Natural killer cell (primary cell): ENCODE measurements at places on chromosomes 13 and 19. TPM values are rescaled to one million over a fixed set of nuclear protein-coding genes. Genes with fewer than 3 reads are reported as not detected.

CGB8 gene
- total RNA-seq, result not detected

ZNF20 gene
- total RNA-seq, result 4.2 TPM

TIMM29 gene
- 24.1 TPM for total RNA-seq

DCLK1 gene
- not detected for total RNA-seq

GRIK5 gene
- total RNA-seq, result not detected

TYROBP gene
- total RNA-seq, result 494 TPM

CDADC1 gene
- 32.0 TPM for total RNA-seq

CYP4F12 gene
- total RNA-seq, result not detected

NANOS3 gene
- total RNA-seq, result 6.3 TPM

- no peaks in the 10 kb centered on the region for H3K36me3 ChIP-seq
- no peaks in the 10 kb centered on the region for H3K27me3 ChIP-seq
- H3K27ac ChIP-seq, result no peak overlapping the region
- no peak overlapping the region for H3K4me3 ChIP-seq
- no peaks in the 10 kb centered on the region for H3K4me1 ChIP-seq
Measured at GRCh38 chr13:95050800-95051615, 250.2 kb downstream of the ABCC4 start.

- H3K4me1 ChIP-seq, result peaks cover 26% of the 10 kb centered on the region
- DNase-seq, result no peak
- H3K36me3 ChIP-seq, result no peaks in the 10 kb centered on the region
- no peak overlapping the region for H3K4me3 ChIP-seq
- no peak overlapping the region for H3K27ac ChIP-seq
Measured at GRCh38 chr13:71869274-71869673, 2.3 kb upstream of the DACH1 start.

DNA sequence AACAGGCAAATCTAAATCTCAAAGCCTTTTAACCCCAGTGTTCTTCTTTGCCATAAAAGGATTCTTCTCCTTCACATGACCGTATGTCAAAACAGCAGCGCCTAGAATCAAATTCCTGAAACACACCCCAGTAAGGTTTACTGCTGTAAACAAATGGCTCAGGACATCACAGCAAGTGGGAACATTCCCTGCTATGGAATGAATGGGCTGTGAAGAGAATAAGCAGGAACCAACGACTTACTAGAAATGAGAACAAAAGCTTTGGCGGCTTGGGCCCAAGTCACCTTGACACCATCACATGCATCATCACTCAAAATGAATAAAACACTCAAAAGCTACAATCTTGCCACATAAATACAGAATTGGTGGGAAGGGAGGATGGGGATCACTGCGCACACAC is 80.4 kb upstream of the SPATA13 start:
- no peaks in the 10 kb centered on the region for H3K4me1 ChIP-seq
- no peaks in the 10 kb centered on the region for H3K36me3 ChIP-seq
- H3K4me3 ChIP-seq, result no peak overlapping the region
- H3K27ac ChIP-seq, result no peak overlapping the region

- no peaks in the 10 kb centered on the region for H3K36me3 ChIP-seq
- no peak for DNase-seq
- H3K4me3 ChIP-seq, result no peak overlapping the region
- no peaks in the 10 kb centered on the region for H3K27me3 ChIP-seq
- no peak overlapping the region for H3K27ac ChIP-seq
Measured at GRCh38 chr13:101291206-101291605, 125.1 kb downstream of the NALCN start.

- no peaks in the 10 kb centered on the region for H3K4me1 ChIP-seq
- no peaks in the 10 kb centered on the region for H3K36me3 ChIP-seq
- H3K4me3 ChIP-seq, result no peak overlapping the region
- peaks cover 2% of the 10 kb centered on the region for H3K27me3 ChIP-seq
- H3K27ac ChIP-seq, result no peak overlapping the region
Measured at GRCh38 chr13:73351730-73352129, 292.9 kb downstream of the KLF5 start.

- H3K4me1 ChIP-seq, result peaks cover 4% of the 10 kb centered on the region
- H3K4me3 ChIP-seq, result no peak overlapping the region
- H3K36me3 ChIP-seq, result peaks cover 20% of the 10 kb centered on the region
- H3K27me3 ChIP-seq, result no peaks in the 10 kb centered on the region
- H3K27ac ChIP-seq, result no peak overlapping the region
- no peak for DNase-seq
Measured at GRCh38 chr13:27556109-27556508, 64.2 kb downstream of the LNX2 start.

- H3K4me1 ChIP-seq, result no peaks in the 10 kb centered on the region
- no peaks in the 10 kb centered on the region for H3K27me3 ChIP-seq
- no peak overlapping the region for H3K4me3 ChIP-seq
- H3K27ac ChIP-seq, result no peak overlapping the region
- no peak for DNase-seq
Measured at GRCh38 chr13:23440821-23441618, 7.5 kb upstream of the SACS start.

GRCh38 chr13:30863796-30864195 is 42.3 kb upstream of the MEDAG start:
- H3K36me3 ChIP-seq, result no peaks in the 10 kb centered on the region
- H3K27me3 ChIP-seq, result peaks cover 2% of the 10 kb centered on the region
- H3K4me1 ChIP-seq, result no peaks in the 10 kb centered on the region
- no peak overlapping the region for H3K4me3 ChIP-seq

DNA sequence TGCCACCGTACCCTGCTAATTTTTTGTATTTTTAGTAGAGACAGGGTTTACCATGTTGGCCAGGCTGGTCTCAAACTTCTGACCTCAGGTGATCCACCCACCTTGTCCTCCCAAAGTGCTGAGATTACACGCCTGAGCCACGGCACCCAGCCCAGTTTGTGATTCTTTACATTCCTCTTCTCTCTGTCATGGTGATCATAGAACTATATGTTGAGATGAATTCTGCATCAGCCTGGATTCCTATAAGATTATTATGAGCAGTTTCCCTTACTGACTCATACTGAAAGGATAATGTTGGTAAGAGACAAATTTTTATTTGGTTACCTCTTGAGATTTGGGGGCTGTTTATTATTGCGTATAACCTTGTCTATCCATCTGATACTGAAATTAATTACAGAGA is 121.5 kb upstream of the CSNK1A1L start:
- H3K27me3 ChIP-seq, result no peaks in the 10 kb centered on the region
- no peak for DNase-seq
- no peaks in the 10 kb centered on the region for H3K4me1 ChIP-seq
- H3K36me3 ChIP-seq, result no peaks in the 10 kb centered on the region

GRCh38 chr19:54877471-54877870 is 3.4 kb downstream of the FCAR start:
- H3K4me1 ChIP-seq, result peaks cover 15% of the 10 kb centered on the region
- H3K4me3 ChIP-seq, result no peak overlapping the region
- peaks cover 5% of the 10 kb centered on the region for H3K27me3 ChIP-seq
- no peaks in the 10 kb centered on the region for H3K36me3 ChIP-seq

DNA sequence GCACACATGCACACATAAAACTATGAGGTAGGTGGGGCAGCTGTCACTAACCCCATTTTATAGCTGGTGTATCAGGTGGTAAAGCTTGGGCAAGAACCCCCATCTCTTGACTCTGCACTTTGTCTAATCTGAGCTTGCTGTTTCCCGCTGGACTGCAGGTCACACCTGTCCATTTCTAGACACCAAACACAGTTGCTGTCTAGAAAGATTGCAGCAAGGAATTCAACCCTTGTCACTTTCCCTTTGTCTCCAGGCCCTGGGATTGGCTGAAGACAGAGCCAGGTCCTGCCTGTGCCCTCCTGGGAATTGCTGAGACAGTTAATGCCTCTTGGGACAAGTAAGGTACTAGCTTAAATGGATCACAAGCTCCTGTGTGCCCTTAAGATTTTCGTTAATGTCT is 83.8 kb downstream of the RNASEH2B start:
- no peaks in the 10 kb centered on the region for H3K27me3 ChIP-seq
- no peak overlapping the region for H3K4me3 ChIP-seq
- peaks cover 17% of the 10 kb centered on the region for H3K4me1 ChIP-seq
- H3K27ac ChIP-seq, result no peak overlapping the region
- H3K36me3 ChIP-seq, result no peaks in the 10 kb centered on the region
- DNase-seq, result no peak

DNA sequence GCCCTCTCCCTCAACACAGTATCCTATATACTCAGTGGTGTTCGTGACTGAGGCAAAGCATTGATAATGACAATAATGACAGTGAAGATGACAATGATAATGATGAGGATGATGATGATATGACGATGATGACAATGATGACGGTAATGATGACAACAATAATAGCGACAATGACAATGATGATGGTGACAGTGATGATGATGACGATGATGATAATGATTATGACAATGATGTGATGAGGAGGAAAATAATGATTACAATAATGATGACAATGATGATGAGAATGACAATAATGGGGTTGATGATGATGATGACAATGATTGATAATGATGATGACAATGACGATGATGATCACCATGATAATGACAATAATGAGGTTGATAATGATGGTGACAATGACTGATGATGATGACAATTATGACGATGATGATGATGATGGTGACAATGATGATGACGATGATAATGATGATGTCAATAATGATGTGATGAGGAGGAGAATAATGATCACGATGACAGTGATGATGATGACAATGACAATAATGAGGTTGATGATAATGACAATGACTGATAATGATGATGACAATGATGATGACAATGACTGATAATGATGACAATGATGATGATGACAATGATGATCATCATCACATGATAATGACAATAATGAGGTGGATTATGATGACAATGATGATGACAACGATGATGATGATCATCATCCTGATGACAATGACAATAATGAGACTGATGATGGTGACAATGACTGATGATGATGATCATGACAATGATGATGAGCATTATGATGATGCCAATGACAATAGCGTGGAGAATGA is 16.7 kb downstream of the ELSPBP1 start:
- no peaks in the 10 kb centered on the region for H3K36me3 ChIP-seq
- no peak overlapping the region for H3K27ac ChIP-seq
- H3K27me3 ChIP-seq, result no peaks in the 10 kb centered on the region
- DNase-seq, result no peak
- H3K4me3 ChIP-seq, result no peak overlapping the region

DNA sequence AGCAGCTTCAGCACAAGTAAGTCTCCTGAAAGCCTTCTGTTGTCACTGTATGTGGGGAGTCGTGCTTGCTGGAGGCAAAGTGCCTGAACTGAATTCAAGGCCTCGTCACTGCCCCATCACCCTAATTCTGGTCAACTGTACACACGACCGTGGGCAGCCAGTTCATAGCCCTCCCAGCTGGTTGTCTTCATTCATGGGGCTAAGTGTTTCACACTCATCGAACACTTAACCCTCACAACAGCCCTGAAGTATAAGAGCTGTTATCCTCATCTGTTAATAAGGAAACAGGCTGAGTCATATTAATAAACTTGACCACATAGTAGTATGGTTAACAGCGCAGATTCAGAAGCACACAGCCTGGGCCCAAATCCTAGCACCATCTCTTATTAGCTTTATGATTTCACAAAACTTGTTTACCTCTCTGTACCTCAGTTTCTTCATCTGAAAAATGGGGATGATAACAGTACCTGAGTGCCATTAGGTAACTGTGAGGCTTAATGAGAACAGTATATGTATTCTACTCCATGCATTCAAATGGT is 66.7 kb downstream of the CDADC1 start:
- no peak overlapping the region for H3K4me3 ChIP-seq
- H3K36me3 ChIP-seq, result no peaks in the 10 kb centered on the region
- no peaks in the 10 kb centered on the region for H3K4me1 ChIP-seq
- no peaks in the 10 kb centered on the region for H3K27me3 ChIP-seq
- no peak overlapping the region for H3K27ac ChIP-seq

GRCh38 chr19:17579661-17580244 is 24.3 kb downstream of the COLGALT1 start:
- H3K36me3 ChIP-seq, result peaks cover 49% of the 10 kb centered on the region
- no peaks in the 10 kb centered on the region for H3K4me1 ChIP-seq
- H3K27ac ChIP-seq, result no peak overlapping the region
- no peak overlapping the region for H3K4me3 ChIP-seq
- H3K27me3 ChIP-seq, result no peaks in the 10 kb centered on the region

DNA sequence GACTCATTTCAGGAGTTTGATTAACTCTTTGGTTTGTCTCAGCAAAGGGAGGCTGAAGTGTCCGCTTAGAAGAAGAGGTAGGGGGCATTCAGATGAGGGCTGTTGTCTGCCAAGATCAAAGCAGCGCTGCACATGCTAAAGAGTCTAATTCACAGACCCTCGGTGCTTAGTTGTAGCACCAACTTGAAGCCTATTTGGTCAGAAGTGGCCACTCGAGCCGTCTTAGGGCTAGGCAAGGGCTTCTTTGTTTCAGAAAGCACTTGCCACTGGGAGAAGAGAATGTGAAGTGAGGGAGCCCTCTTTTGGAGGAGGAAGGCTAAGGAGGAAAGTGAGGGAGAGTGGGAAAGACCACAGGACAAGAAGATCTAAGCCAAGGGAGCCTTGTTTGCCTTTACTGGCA is 313.4 kb upstream of the TMTC4 start:
- H3K36me3 ChIP-seq, result no peaks in the 10 kb centered on the region
- no peaks in the 10 kb centered on the region for H3K4me1 ChIP-seq
- H3K4me3 ChIP-seq, result no peak overlapping the region
- no peaks in the 10 kb centered on the region for H3K27me3 ChIP-seq
